Common myeloid progenitor, CD34-positive (primary cell): ENCODE measurements at places on chromosomes 2 and 18.

- peak; percentile 43 for DNase-seq
These were observed 35.2 kb upstream of the CDH19 start for GRCh38 chr18:66638856-66639629.

- DNase-seq: peak; percentile 37
These were observed 86.8 kb upstream of the NEDD4L start for GRCh38 chr18:57957210-57957609.

DNA sequence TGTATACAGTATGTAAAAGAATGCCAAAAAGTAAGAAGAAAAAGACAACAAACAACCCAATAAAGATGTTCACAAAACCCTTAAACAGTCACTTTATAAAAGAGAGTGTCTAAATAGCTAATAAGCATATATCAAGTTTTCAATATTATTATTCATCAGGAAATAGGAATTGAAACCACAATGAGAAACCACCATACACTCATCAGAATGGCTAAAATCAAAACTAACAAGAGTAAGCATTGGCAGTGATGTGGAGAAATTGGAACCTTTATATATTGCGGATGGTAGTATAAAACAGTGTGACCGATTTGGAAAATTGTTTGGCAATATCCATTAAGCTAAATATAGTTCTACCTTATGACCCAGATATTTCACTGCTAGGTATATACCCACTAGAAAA, 20.5 kb upstream of the TGFA start:
- DNase-seq: no peak

DNA sequence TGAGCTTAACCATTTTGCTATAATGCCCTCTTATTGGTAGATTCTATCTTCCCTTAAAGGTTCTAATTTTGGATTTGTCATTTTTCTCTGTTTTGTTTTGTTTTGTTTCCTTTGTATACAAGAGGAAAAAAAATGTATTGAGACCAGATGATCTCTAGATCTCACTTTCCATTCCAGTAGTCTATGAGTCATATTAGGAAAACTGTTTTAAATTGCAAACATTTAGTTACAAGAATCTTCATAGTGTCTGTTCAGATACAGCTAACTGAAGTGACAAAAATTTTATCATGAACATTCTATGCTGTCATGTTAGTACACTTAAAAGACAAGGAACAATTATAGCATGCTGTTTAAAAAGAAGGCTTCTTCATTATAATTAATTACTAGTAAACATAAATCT, 322.8 kb downstream of the LRRTM4 start:
- DNase-seq: no peak

DNA sequence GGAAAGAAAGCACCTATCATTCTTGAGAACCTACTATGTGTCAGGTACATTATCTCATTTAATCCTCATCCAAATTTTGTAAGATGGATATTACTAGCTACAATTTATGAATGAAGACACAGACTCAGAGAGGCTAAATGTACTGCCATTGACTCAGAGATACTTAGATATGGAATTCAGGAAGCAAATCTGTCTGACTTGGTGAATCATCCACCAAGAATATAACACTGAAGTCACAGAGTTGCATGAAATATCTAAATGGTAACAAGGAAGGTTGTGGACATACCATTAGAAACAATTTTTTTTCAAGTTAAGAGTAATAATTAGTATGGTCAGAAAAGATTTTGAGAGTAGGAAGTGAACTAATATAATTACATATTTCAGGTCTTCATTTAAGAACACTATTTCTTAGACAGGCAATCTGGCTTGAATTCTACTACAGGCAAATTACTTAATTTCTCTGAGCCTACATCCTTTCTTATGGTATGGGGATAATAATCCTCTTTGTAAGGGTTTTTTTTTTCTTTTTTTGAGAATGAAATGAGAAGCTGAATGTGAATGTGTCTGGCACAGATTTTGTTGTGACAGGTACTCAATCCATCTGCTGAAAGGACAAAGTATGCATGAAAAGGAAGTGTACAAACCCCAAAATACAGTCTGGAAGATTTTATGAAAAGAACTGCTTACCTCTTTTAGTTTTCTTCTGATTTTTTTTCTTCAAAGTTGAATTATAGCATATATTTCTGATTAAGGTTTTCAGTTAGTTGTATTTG, 14.8 kb upstream of the C2orf66 start:
- DNase-seq: peak; percentile 21

DNA sequence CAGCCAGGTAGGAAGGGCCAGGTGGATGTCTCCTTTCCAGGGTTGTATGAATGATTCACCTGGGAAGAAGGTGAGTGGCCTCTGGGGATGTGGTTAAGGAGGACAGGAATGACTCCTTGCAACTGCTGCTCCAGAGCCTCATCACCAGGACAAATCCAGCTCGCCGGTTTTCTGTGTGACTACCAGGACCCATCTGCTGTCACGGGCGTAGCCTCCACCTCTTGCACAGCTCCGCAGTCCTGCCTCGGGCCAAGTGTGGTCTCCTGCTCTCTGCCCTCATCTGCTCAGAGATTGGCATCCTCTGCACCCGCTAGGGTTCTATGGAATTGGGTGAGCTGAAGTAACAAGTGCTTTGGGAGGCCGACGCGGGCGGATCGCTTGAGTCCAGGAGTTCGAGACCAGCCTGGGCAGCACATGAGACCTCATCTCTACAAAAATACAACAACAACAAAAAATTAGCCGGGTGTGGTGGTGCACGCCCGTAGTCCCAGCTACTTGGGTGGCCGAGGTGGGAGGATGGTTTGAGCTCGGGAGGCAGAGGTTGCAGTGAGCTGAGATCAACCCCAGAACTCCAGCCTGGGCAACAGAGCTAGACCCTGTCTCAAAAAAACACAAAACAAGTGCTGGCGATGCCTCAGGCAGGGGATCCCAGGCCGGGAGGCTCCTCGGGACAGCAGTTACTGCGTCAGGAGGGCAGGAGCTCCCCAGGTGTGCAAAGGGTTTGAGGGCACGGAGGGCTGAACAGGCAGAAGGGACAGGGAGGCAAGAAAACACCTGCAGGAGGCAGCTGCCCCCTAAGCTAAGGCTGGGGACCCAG, 831 bp upstream of the D2HGDH start:
- DNase-seq: no peak

GRCh38 chr2:222322236-222322635, 23.4 kb upstream of the PAX3 start:
- DNase-seq: no peak

DNA sequence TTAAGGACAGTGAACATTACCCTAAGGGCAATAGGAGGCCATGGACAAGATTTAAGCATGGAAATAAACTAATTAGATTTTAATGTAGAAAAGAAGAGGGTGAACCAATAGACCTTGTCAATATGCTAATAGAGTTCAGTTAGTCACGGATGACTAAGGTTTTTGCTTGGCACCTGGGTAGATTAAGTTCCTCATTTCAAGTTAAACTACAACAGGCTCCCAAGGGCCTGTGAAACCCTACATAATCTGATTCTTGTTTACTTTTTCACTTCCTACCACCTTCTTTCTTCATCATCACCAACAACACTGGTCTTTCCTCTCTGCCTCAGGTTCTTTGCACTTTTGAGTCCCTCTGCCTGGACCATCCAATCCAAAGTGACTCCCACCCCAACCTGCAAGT, 14.8 kb downstream of the SP110 start:
- DNase-seq: peak; percentile 85

GRCh38 chr2:123791684-123792083, 233.4 kb upstream of the CNTNAP5 start:
- peak; percentile 80 for DNase-seq

DNA sequence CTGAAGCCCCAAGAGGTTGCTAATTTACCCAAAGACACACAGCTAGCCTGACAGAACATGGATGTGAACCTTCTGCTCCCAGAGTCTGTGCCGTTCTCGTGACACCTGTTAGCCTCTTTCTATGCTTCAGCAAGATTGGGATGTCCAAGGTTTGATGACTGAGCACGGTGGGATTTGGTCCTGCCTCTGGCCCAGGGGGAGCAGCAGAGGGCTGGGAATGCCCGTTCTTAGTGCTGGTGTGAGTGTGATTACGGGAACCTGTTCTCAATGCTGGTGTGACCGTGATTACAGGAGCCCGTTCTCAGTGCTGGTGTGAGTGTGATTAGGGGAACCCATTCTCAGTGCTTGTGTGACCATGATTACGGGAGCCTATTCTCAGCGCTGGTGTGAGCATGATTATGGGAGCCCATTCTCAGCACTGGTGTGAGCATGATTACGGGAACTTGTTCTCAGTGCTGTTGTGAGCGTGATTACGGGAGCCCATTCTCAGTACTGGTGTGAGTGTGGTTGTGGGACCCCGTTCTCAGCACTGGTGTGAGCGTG, 67.3 kb upstream of the SNTG2 start:
- no peak for DNase-seq

- no peak for DNase-seq
These were observed 140.7 kb downstream of the WDSUB1 start for GRCh38 chr2:159145745-159146354.

GRCh38 chr18:3180325-3180724, 39.4 kb downstream of the MYOM1 start:
- DNase-seq: no peak

DNA sequence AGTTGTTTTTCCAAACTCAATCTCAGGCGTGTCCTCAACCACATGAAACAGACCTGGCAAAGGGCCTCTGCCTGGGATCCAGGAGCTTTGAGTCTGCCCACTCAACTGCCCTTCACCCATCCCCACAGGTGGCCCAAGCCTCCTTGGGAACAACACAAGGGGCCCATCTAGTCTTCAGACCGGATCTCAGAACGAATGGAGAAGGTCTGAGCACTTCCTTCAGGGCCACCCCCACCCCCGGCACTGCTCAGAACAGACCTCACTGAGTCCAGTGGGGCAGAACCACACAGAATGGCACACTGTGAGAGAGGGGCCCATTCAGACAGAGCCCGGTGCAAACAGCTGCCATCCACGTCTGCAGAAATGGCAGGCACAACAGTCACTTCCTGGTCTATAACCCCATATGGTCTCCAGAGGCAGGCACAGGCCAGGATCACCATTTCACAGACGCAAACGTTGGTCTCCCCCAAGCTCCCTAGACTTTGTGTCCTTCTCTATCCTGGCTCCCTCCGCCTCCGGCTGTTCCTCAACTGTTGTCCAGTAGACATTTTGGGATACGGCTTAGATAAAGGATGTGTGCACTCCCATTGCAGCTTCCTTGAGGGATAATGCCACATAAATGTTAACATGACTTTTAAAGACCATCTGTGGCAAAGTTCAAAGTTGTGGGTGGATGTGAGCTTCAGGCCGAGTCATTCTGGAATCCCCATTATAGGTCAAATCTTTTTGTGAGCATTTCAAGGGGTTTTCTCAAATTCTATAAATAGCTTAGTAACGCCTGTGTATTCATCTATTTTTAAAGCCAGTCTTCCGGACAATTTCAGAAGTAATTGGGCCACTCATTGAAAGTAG, 149.7 kb downstream of the SMAD7 start:
- DNase-seq: no peak

GRCh38 chr2:10378189-10378588, 69.9 kb downstream of the ODC1 start:
- DNase-seq: no peak

DNA sequence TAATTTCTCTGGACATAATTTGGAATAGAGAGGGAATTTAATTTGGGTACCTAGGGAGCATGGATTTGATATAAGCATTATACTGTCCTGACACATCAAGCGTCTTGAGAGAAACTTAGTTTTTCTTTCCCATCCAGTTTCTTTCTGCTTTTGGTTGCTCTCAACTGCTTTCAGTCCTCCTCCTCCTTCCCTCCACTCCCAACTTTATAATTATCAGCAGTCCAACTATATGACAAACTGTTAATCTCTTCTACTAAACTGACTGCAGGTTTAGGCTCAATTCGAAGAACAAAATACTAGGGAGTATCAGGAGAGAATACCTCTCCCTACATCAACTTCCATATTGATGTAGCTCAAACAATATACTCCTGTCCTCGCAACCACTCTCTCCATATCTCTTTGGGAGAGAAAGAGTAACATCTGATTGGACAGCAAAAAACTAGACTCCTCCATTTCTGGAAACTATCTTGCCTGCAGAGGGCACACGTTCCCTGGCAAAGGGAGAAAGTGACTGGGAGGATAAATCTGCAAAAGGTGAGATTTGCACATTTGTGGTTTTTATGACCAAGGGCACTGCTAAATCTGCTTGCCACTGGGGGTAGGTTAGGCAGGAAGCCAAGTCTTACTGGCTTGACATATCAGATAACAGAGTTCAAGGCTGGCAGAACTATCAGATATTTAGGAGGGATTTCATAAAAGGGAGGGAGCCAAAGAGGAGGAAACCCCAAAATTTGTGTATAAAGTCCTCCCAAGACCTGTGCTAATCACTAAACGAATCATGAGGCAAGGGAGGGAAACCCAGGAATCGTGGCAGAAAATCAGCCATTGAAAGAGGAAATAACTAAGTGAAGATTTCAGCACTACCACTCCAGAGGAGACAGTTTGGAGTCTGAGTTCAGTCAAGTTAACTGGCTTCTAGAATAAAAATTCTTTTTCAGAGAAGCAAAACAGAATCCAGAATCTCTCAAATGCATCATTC, 40.0 kb downstream of the ICA1L start:
- DNase-seq: peak; percentile 90

- DNase-seq: no peak
These were observed 60.2 kb downstream of the DNMT3A start for GRCh38 chr2:25281522-25281921.

DNA sequence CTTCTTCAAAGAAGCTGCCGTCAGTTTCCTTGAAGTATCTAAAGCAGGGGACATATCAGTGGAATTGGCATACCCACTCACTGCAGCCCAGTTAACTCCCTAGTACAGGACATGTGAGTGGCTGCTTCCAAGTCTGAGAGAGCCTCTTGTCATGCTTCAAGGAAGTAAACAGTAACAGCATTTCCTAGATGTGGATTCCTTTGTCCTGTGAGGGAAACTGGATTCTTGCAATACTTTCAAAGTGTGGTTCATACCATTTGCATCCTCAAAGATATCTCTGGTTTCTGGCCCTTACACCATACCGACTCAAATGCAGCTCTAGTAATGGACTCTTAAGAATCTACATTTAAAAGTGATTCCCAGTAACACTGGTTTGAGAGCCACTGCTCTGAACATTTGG, 87.2 kb downstream of the ESCO1 start:
- DNase-seq: no peak

DNA sequence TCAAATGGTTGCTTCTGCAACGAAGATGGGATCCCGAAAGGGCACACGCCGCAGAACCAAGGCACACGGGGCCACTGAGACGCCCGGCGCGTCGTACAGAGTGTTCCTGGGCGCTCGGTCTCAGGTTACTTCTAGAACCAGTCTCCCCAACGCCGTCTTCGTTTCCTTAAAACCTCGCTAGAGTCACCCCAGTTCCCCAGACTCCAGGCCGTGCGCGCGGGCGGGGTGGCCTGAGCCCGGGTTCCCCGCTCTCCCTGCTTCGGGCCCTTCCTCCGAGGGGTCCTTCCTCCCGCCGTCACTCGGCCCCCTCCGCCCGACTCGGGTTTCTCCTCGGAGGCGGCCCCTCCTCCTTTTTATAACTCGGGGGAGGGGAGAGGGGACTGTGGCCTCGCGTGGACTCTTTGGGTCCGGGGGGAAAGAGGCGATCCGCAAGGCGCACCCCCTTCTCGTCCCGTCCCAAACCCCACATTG, 774 bp upstream of the FZD7 start:
- peak; percentile 90 for DNase-seq

GRCh38 chr2:212953170-212953920, 198.1 kb downstream of the IKZF2 start:
- DNase-seq: no peak
